ENCODE measurements at places on chromosomes 11 and 22.

DNA sequence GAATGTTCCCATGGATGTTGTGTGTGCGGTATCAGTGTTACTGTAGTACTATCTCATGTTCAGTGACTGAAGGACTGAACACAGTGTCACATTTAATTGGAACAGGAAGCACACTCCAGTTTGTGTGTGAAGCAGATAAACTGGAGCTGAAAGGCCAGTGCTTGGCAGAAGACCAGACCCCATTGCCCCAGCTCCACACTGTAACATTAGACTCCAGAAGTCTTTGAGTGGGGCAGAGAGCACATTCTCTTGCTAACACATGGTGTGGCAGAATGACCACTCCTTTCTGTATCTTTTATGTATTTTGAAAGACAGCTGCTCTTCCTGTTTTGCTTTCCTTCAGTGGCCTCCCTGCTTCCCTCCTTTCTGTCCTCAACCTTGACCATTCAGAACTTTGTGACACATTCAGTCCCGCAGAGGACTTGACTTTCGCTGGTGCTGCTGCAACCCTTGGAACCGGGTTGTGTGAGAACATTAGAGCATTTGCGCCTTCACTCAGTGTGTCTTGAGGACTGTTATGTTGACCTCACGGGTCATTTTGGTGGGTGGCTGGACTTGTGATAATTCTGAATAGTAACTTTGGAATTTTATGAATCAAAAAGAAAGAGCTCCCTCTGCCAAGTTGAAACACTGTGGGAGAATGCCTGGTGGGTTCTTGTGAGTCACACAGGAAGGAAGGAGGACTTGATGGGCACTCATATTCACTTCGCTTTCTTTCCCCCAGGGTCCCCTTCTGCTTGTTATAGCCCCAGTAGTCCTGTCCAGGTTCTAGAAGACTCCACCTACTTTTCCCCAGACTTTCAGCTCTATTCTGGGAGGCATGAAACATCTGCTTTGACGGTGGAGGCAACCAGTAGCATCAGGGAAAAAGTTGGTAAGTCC, 26.4 kb downstream of the AMOTL1 start:
- H3K27me3 ChIP-seq = no peaks in the 10 kb centered on the region
- peaks cover 2% of the 10 kb centered on the region for H3K36me3 ChIP-seq
- H3K4me3 ChIP-seq = no peak overlapping the region
- peaks cover 30% of the 10 kb centered on the region for H3K4me1 ChIP-seq
- H3K27ac ChIP-seq = peak overlapping the region; percentile 43
- no peak for DNase-seq

DNA sequence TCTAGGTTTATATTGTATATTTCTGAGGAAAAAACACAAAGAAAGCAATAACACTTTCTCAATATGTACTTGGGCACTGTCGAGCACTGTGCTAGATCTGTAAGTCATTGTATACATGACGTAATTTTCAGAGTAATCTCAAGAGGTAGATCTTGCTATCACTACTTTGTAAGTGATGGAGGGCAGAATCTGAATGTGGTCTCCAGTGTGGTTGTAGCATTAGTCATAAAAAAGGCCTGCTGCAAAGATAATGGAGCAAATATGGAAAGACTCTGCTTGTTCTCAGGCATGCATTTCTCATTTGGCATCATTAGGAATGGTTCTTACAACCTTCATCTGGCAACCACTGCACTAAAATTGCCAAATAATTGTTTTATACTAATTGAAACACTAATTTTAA, 419.8 kb upstream of the CCDC179 start:
- no peak for DNase-seq
- no peaks in the 10 kb centered on the region for H3K4me1 ChIP-seq
- H3K4me3 ChIP-seq = no peak overlapping the region
- H3K27me3 ChIP-seq = no peaks in the 10 kb centered on the region

DNA sequence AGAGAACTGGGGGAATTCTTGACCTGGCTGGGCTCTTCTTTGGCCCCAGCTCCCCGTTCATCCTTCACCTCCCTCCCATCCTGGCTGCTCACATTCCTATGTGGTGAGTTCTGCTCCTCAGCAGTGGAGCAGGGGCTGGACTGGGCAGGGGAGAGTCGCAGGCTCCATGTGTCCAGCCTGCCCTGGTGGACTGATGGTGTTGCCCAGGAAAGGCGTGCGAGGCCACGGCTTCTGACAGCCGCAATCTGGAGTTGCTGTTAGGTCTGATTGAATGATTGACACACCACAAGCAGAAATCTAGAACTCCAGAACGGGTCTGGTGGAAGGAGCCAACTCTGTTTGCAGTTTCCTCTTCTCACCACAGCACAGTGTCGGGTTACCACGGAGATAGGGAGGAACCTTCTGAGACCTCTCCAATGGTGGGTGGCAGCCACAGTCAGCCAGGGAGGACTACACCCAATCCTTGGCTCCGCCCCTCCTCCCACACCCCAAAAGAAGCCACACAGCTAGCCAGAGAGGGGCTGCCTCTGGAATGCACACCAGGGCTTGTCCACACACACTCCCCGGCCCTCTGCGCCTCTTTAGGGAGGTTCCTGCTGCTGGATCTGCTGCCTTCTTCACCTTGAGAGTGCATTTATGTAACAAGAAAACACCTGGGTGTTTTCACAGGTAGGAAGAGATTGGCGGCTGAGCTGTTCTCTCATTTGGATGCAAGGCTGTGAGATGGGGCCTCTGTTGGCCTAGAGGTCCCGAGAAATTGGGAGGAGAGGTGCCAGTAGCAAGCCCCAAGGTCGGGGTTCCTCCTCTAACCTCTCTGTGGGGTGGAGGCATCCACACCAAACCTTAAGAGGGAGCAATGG, 56.4 kb upstream of the CD44 start:
- no peaks in the 10 kb centered on the region for H3K36me3 ChIP-seq
- peaks cover 45% of the 10 kb centered on the region for H3K4me1 ChIP-seq
- peak overlapping the region; percentile 73 for H3K27ac ChIP-seq

GRCh38 chr11:12897867-12898266, 111.2 kb upstream of the RASSF10 start:
- no peak overlapping the region for H3K27ac ChIP-seq
- no peak overlapping the region for H3K4me3 ChIP-seq
- no peaks in the 10 kb centered on the region for H3K27me3 ChIP-seq
- no peak for DNase-seq

DNA sequence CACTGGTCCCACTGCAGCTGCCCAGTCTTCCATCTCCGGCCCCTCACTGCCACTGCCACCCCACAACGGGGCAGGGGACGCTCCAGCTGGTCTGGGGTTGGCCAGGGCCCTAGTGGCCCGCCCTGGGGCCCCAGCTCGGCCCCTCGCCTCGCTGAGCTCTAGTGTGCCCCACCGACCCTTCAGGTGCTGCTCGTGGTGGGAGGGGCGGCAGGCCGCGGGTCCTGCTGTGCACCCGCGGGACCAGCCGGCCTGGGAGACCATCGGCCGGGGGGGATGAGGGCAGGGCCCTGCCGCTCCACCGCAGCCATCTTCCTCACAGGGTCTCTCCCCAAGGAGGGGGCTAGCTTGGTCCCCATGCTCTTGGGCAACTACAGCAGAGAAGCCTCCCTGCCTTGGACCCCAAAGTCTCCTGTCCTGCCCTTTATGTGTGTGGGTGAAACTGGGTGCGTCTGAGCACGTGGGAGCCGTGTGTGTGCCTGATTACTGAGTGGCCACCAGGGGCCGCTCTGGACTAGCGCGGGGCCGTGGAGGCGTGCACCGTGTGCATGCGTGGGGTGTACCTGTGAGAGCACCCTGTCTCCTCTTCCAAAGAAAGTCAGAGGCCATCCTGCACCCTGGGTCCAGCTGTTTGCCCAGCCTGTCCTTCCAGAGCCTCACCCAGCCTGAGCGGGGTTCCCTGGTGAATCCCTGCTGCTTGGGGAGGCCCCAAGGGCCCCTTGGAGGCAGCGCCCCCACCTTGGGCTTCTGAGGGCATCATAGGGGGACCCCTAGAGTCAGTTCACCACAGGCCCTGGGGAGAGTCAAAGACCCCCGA, 6.0 kb upstream of the ACR start:
- H3K4me3 ChIP-seq = no peak overlapping the region
- H3K27me3 ChIP-seq = no peaks in the 10 kb centered on the region
- peaks cover 10% of the 10 kb centered on the region for H3K36me3 ChIP-seq
- no peak overlapping the region for H3K27ac ChIP-seq
- H3K4me1 ChIP-seq = peaks cover 12% of the 10 kb centered on the region

DNA sequence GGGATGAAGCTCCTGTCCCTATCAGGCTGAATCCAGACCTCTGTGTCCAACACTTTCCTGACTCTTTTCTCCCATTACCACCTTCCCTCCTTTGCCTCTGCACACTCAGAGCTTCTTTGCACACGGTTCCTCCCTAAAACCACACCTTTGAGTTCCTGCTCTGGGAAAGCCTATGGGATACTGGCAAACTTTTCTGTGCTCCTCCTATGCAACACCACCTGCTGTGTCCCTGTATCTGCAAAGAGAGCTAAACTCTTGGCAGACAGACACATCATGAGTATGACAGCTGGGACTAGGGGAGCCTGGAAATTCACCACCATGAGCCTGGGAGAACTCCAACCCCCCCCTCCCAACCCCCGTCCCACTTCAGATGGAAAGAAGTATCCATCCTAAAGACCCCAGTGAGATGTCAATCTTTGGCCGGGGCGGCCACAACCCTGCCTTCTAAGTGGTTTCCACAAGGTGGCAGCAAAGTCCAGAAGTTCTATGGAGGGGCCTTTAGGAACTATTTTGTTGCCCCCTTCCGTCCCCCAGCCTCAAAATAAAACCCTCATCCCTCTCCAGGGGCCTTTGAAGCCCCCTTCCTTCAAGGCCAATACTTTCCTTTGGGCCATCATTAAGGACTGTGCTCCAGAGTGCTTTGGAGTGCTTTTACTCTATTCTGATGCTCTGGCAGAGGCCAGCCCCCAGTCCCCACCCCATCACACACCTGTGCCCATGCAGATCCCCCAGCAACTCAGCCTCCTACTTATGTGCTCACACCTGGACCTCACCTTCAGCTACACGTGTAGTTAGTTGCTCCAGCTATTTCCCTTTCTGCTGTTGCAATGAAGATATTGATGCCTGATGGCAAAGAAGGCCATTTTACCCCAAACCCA, 19.4 kb downstream of the HTR3A start:
- no peaks in the 10 kb centered on the region for H3K36me3 ChIP-seq
- no peak overlapping the region for H3K4me3 ChIP-seq
- no peak overlapping the region for H3K27ac ChIP-seq
- no peaks in the 10 kb centered on the region for H3K27me3 ChIP-seq

- no peaks in the 10 kb centered on the region for H3K36me3 ChIP-seq
- no peak overlapping the region for H3K4me3 ChIP-seq
- no peak overlapping the region for H3K27ac ChIP-seq
- no peaks in the 10 kb centered on the region for H3K4me1 ChIP-seq
- DNase-seq = no peak
These were observed 563.1 kb downstream of the METTL15 start for GRCh38 chr11:28671274-28671673.

DNA sequence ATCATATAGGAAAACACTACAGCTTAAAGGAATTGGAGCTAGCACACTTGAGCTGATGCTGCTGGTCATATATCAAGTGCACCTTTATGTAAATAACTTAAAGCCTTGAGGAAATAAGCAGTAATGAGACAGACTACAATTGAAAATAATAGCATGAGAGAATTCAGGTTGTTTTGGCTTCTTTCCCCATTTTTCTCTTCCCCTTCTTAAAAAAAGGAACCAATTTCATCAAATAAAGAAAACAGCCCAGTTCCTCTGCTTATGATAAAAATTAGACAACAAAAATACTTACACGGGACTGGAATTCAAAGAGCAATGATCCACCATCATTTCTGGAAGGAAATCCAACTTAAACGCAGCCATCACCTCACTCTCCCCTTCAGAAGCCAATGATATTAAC, 50.2 kb upstream of the RAPSN start:
- DNase-seq = no peak
- H3K27ac ChIP-seq = peak overlapping the region; percentile 34
- H3K4me1 ChIP-seq = peaks cover 25% of the 10 kb centered on the region
- H3K36me3 ChIP-seq = peaks cover 4% of the 10 kb centered on the region

DNA sequence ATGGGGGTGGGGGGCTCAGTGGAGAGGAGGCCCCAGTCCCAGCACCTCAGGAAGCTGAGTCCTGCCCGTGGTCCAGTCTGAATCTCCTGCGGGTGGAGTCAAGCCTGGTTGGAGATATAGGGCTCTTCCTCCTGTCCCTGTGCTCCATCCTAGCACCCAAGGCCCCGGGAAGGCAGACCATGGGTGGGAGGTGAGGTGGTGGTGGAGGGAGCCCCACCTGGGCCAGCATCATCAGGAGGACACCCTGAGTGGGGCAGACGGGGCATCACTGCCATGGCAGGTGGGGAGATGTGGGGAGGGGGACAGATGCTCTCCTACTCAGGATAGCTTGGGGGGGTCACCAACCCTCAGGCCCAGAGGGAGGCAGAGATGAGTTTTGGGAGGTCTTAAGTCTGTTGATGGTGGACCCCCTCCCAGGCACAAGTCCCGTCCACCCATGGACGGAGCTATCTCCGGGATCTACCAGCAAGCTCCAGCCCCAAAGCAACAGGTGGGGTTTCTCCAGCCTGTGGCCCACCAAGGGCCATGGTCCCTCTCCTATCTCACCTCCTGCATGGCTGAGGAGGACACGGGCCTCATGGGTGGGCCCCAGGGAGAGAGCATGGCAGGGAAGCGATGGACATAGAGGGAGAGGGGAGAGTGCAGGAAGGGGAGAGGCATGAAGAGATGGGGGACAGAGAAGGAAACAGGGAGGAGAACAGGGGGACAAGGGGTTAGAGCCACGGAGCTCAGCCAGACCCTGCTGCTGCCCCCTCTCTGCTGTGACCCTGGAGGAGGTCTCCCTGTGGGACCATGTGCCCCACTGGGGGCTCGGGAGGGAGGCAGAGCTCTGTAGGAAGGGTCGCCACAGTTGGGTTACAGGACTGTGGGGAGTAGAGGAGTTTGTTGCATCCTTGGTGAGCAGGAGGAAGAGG, 1.3 kb downstream of the MRGPRE start:
- no peaks in the 10 kb centered on the region for H3K36me3 ChIP-seq
- H3K4me3 ChIP-seq = no peak overlapping the region
- no peaks in the 10 kb centered on the region for H3K27me3 ChIP-seq
- H3K4me1 ChIP-seq = no peaks in the 10 kb centered on the region
- DNase-seq = no peak
- H3K27ac ChIP-seq = no peak overlapping the region

- no peak overlapping the region for H3K27ac ChIP-seq
- H3K4me3 ChIP-seq = no peak overlapping the region
- H3K4me1 ChIP-seq = no peaks in the 10 kb centered on the region
- H3K36me3 ChIP-seq = no peaks in the 10 kb centered on the region
These were observed 62.6 kb downstream of the BUD13 start for GRCh38 chr11:116710001-116710674.

DNA sequence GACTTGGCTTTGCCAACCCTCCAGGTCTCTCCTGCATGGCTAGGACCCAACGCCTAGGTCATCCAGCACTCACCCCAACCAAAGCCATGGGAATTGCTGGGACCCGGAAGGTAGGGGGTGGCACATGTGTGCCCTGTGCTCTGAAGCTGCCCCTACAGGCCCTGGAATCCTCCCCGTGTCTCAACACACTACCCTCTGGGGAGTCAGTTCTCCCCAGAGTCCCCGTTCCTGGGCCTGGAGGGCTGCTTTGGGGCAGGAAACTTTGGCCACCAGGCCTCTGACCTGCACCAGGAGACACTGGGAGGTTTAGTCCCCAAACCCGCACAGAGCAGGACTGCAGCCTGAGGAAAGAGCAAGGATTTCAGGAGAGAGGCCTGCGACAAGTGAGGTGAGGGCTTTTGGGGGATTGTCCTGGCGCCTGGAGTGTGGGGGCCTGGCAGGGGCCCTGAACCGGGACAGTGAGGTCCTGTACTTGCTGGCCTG, 495 bp upstream of the IFITM1 start:
- no peak for DNase-seq
- peaks cover 60% of the 10 kb centered on the region for H3K4me1 ChIP-seq
- peak overlapping the region; percentile 94 for H3K27ac ChIP-seq
- H3K36me3 ChIP-seq = no peaks in the 10 kb centered on the region
- no peaks in the 10 kb centered on the region for H3K27me3 ChIP-seq

GRCh38 chr11:6260207-6260726, 629 bp downstream of the CCKBR start:
- H3K4me1 ChIP-seq = peaks cover 16% of the 10 kb centered on the region
- no peak overlapping the region for H3K27ac ChIP-seq
- no peaks in the 10 kb centered on the region for H3K36me3 ChIP-seq
